ENCODE measurements at places on chromosomes 12 and 14. TPM values are rescaled to one million over a fixed set of nuclear protein-coding genes. Genes with fewer than 3 reads are reported as not detected.

DNA sequence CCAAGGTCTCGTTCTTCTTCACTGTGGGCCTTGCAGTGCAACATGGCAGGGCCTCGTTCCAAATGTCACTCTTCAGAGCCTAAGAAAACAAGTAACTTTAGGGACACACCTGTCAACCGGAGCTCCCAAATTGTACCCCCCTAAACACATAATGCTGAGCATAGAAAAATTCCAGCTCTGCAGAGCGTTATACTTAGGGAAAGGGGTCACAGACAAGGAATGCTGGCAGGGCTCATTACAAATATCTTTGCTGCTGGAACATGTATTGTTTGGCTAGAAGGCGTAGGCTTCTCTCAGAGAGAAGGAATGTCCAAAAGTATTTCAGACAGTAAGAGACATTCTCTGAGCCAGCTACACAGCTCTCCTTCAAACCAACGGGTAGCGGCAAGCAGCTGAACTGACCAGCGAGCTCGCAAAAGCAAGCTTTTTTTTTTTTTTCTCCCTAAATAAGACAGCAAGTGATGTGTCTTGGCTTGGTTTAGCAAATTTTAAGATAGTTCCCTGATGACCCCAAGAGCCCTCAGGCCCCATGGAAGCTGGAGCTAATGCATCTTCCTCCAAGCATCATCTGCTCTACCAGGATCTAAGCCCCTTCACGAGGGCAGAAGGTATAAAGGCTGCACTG is 24.5 kb downstream of the SSH1 start:
- no peaks in the 10 kb centered on the region for H3K27me3 ChIP-seq
- H3K27ac ChIP-seq, result peak overlapping the region; percentile 96
- H3K4me1 ChIP-seq, result peaks cover 16% of the 10 kb centered on the region
- peaks cover 14% of the 10 kb centered on the region for H3K36me3 ChIP-seq
- H3K4me3 ChIP-seq, result no peak overlapping the region

DNA sequence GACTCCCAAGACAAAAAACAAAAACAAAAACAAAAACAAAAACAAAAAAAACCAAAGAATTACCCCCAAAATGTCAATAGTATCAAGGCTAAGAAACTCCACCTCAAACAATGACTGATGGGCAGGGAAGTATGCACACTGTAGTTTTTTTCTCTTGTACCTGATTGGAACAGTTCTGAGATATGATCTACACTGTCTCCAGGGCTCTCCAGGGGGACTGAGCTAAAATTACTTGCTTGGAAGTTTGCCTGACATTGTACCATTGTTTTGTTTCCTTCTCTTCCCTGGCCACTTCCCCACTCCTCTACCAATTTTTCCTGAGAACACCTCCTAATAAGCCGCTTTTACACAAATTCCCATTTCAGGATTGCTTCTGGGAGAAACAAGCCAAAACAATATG is 22.3 kb upstream of the CATSPERB start:
- H3K4me1 ChIP-seq, result peaks cover 38% of the 10 kb centered on the region
- no peaks in the 10 kb centered on the region for H3K27me3 ChIP-seq
- H3K4me3 ChIP-seq, result no peak overlapping the region
- H3K36me3 ChIP-seq, result no peaks in the 10 kb centered on the region
- DNase-seq, result no peak
- H3K27ac ChIP-seq, result peak overlapping the region; percentile 48

The STAT6 gene
- 53.0 TPM for total RNA-seq

The RAD52 gene
- total RNA-seq, result 31.2 TPM

GRCh38 chr14:48622980-48623379 is 947.6 kb upstream of the MDGA2 start:
- no peak overlapping the region for H3K27ac ChIP-seq
- no peak overlapping the region for H3K4me3 ChIP-seq
- H3K4me1 ChIP-seq, result no peaks in the 10 kb centered on the region
- no peak for DNase-seq
- H3K27me3 ChIP-seq, result no peaks in the 10 kb centered on the region
- no peaks in the 10 kb centered on the region for H3K36me3 ChIP-seq

GRCh38 chr12:64824500-64825142 is at the start of gene TBC1D30:
Gene TBC1D30, plus strand, starts transcription at chr12:64824647. Its CDS starts 233 bp downstream, at chr12:64824880.
- H3K27ac ChIP-seq, result no peak within 1 kb of the TSS
- H3K27me3 ChIP-seq, result peaks cover 65% of the 10 kb centered on the region
- peak; percentile 59 for DNase-seq
- H3K36me3 ChIP-seq, result no peaks in the 10 kb centered on the region
- peak within 1 kb of the TSS; percentile 39 for H3K4me3 ChIP-seq
- H3K4me1 ChIP-seq, result peaks cover 21% of the 10 kb centered on the region

The SLC17A8 gene
- total RNA-seq, result not detected

DNA sequence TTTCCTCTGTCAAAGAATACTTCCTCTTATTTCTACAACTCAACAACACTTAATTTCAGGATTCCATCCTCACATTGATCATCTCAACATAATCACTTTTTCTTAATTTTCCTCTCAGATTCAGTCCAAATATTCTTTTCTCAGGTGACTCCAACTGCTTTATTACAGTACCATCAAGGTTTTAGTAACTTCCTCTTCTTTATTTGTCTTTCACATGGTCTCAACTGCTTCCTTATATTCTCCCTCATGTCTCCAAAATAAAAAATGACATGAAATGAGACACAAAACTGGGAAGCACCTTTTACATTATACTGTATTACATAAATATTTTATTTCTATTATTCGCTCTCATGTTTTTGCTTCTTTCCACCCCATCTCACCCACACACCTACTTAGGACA is 55.5 kb downstream of the PPP2R5E start:
- H3K4me1 ChIP-seq, result peaks cover 2% of the 10 kb centered on the region
- no peaks in the 10 kb centered on the region for H3K27me3 ChIP-seq
- H3K27ac ChIP-seq, result no peak overlapping the region
- no peaks in the 10 kb centered on the region for H3K36me3 ChIP-seq
- H3K4me3 ChIP-seq, result no peak overlapping the region
- DNase-seq, result no peak

The PTPRR gene
- total RNA-seq, result not detected

The PROX2 gene
- not detected for total RNA-seq

The MYRFL gene
- 2.2 TPM for total RNA-seq

The BCAT1 gene
- total RNA-seq, result 45.3 TPM

- no peaks in the 10 kb centered on the region for H3K36me3 ChIP-seq
- no peak overlapping the region for H3K4me3 ChIP-seq
- DNase-seq, result no peak
- H3K27me3 ChIP-seq, result no peaks in the 10 kb centered on the region
- H3K27ac ChIP-seq, result no peak overlapping the region
Measured at GRCh38 chr12:15194456-15195368, 26.5 kb downstream of the RERG start.

DNA sequence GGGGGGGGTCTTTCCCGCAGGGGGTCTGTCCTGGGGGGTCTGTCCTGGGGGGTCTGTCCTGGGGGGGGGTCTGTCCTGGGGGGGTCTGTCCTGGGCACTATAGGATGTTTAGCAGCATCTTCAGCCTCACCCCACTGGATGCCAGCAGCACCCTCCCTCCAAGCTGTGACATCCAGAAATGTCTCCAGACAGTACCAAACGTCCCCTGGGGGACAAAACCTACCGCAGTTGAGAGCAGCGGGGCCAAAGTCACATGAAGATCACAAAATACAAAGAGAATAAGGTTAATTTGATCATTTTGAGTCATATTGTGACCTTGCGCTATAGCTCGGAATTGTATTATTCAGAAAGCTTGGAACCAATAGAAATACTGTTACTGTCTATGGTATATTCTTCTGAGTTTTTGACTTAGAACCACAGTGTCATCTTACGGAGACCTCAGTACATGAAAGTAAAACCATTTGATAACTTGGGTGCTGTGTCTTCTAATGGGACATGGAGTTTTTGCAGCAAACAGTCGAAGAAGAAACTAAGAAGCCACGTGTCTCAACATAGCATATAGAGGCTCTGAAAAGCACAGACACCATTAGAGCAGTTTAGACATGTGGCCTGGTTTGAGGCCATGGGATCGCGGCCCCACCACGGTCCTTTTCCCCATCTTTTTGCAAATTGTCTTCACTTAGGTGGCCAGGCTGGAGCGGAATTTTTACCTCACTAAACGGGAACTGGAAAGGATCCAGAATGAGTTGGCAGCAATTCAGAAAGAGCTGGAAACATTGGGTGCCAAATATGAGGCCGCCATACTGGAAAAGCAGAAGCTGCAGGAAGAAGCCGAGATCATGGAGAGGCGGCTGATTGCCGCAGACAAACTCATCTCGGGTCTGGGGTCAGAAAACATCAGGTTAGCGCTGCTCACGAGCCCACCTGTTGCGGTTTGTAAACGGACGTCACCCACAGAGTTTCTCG is 59.9 kb downstream of the CCDC92 start:
- H3K27ac ChIP-seq, result no peak overlapping the region
- peaks cover 7% of the 10 kb centered on the region for H3K4me1 ChIP-seq
- no peaks in the 10 kb centered on the region for H3K36me3 ChIP-seq
- H3K27me3 ChIP-seq, result no peaks in the 10 kb centered on the region

- no peak overlapping the region for H3K4me3 ChIP-seq
- DNase-seq, result peak; percentile 25
- peak overlapping the region; percentile 80 for H3K27ac ChIP-seq
- no peaks in the 10 kb centered on the region for H3K27me3 ChIP-seq
- peaks cover 41% of the 10 kb centered on the region for H3K4me1 ChIP-seq
- no peaks in the 10 kb centered on the region for H3K36me3 ChIP-seq
Measured at GRCh38 chr12:116248930-116249329, 28.6 kb downstream of the MED13L start.

The LALBA gene
- not detected for total RNA-seq

GRCh38 chr12:6764011-6764828 is 1.9 kb upstream of the PTMS start:
- H3K4me3 ChIP-seq, result peak overlapping the region; percentile 93
- peaks cover 30% of the 10 kb centered on the region for H3K4me1 ChIP-seq

- no peak within 1 kb of the TSS for H3K27ac ChIP-seq
- peak; percentile 59 for DNase-seq
Measured at GRCh38 chr12:57632958-57633840, at the start of gene B4GALNT1. Gene B4GALNT1, minus strand, starts transcription at chr12:57633201. Its CDS starts 1,069 bp downstream, at chr12:57632132.

The IFNG-AS1 gene
- 0.07 TPM for total RNA-seq

GRCh38 chr12:103858953-103859601 is 18.0 kb upstream of the NT5DC3 start:
- DNase-seq, result no peak
- no peak overlapping the region for H3K4me3 ChIP-seq
- H3K36me3 ChIP-seq, result no peaks in the 10 kb centered on the region

GRCh38 chr14:82224610-82225009 is 691.0 kb upstream of the SEL1L start:
- no peaks in the 10 kb centered on the region for H3K27me3 ChIP-seq
- no peaks in the 10 kb centered on the region for H3K4me1 ChIP-seq
- H3K4me3 ChIP-seq, result no peak overlapping the region
- H3K36me3 ChIP-seq, result no peaks in the 10 kb centered on the region

DNA sequence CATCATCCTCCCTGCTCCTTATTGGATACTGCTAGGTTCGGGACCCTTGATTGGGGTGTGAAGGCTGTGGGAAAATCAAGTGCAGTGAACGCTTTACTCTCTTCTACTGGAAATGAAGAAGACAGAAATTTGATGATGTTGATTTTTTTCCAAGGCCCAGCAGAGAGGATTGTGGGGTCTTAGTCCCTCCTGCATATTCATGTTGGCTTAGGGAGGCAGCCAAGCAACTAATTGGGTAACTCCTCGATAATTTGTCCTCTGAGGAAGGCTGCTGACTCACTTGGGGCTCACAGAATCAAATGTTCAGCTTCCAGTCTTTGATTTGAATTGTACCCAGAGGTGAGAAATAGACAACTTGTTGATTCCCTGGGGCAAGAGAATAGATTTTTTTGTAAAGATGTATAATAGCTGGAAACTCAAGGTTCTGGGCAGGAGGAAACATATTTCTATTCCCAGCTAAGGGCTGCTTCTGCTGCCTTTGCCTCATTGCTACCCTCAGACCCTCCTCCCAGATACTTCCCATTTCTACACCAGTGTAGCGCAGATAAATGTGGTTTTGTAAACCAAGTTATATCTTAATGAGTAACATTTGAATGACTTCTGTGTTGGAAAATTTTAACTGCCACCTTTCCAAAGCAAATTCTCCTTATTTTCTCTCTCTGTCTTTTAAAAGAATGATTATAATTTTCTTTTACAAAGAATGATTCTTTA is 21.7 kb downstream of the NEUROD4 start:
- no peaks in the 10 kb centered on the region for H3K36me3 ChIP-seq
- no peak for DNase-seq
- no peaks in the 10 kb centered on the region for H3K4me1 ChIP-seq
- H3K27ac ChIP-seq, result no peak overlapping the region

The NDUFA9 gene
- 71.3 TPM for total RNA-seq

DNA sequence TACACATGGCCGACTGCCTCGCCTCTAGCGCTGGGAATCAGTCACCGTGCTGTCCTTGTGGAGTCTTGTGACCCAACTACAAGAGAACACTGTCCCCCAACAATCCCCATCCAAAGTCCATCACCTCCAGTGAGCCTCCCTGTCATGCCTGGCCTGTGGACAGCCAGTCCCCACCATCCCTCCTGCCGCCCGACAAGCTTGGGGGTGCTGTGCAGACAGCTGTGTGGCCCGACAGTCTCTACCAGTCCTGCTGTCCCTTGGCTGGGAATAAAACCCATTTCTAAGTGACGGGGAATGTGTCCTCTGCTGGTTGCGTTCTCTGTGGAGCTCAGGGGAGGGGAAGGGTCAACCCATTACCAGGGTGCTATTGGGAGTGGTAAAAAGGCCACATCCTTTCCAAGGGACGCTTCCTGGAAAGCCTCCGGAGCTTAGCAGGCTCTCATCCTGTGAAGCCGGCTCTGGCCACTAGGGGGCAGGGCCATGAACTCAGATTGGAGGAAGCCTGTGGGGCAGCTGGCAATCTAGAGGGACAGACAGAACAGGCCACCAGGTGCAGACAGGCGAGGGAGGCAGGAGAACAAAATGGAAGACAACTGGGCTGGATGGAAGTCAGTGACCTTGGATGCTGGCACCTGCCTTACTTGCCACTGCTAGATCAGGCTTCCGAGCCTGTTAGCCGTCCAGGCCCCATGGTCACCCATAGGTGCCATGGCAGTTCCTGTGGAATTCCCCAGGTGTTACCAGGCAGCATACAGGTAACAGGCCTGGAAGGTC is 12.0 kb upstream of the BLTP3B start:
- no peaks in the 10 kb centered on the region for H3K36me3 ChIP-seq
- peak; percentile 62 for DNase-seq
- no peak overlapping the region for H3K4me3 ChIP-seq
- no peaks in the 10 kb centered on the region for H3K4me1 ChIP-seq
- H3K27me3 ChIP-seq, result no peaks in the 10 kb centered on the region

The LRRC10 gene
- 33.5 TPM for total RNA-seq

The CLEC4D gene
- total RNA-seq, result 0.56 TPM

The TSPAN19 gene
- total RNA-seq, result 0.06 TPM

DNA sequence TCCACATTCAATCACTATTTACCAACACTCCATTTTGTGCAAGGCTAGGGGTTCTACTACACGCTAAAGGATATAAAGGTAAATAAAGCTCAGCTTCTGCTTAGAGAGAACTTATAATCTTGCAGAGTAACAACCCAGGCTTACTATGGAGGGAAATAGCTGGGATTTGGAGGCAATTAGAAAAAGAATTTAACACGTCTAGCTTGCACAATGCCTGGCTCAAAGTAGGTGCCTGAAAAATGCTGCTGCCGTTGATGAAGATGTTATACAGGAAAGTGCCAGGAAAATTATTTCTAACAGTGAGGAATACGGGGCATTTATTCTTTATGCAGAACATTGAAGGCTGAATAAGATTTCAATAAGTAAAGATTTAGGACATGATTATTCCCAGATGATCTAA is 214.2 kb downstream of the KITLG start:
- no peaks in the 10 kb centered on the region for H3K36me3 ChIP-seq
- no peaks in the 10 kb centered on the region for H3K27me3 ChIP-seq
- DNase-seq, result no peak

The SRRM4 gene
- total RNA-seq, result 0.14 TPM

The CABP1 gene
- total RNA-seq, result not detected

The KRT74 gene
- not detected for total RNA-seq

GRCh38 chr12:12685305-12685704 is 10.7 kb downstream of the GPR19 start:
- H3K4me1 ChIP-seq, result peaks cover 10% of the 10 kb centered on the region
- no peak overlapping the region for H3K27ac ChIP-seq
- no peak overlapping the region for H3K4me3 ChIP-seq
- H3K36me3 ChIP-seq, result no peaks in the 10 kb centered on the region
- no peak for DNase-seq
- no peaks in the 10 kb centered on the region for H3K27me3 ChIP-seq
